ENCODE measurements at places on chromosomes 5 and 9.

- DNase-seq, result no peak
Measured at GRCh38 chr5:81245871-81246235, 12.7 kb downstream of the CKMT2 start.

DNA sequence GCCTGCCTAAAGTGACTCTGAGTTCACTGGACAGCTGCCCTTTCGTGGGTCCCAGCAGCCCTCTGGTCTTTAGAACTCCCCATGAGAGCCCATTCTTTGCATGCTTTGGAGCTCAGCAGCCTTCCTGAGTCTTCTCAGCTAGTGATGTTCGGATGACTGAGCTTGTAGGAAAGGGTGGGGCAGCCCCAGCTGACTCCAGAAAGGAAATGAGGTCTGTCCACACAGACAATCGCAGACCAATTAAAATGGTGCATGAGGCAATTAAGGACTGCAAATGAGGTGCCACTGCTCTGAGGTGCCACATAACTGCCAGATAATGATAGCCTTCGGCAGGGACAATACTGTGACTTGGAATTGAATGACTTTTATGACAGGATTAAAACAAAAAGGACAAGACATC, 25.4 kb upstream of the TOMM5 start:
- DNase-seq, result no peak

GRCh38 chr9:5286262-5286661, 18.3 kb downstream of the RLN2 start:
- no peak for DNase-seq

DNA sequence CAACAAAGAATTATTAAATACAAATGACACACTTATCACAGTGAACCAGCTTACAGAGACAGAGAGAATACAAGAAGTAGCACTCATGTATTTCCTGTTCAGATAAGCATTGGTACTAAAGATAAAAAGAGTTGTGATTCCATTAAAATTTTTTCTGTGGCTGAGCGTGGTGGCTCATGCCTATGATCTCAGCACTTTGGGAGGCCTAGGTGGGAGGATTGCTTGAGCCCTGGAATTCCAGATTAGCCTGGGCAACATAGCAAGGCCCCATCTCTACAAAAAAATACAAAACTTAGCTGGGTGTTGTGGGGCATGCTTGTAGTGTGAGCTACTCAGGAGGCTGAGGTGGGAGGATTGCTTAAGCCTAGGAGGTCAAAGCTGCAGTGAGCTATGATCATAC, 32.9 kb downstream of the FCHO2 start:
- DNase-seq, result no peak

DNA sequence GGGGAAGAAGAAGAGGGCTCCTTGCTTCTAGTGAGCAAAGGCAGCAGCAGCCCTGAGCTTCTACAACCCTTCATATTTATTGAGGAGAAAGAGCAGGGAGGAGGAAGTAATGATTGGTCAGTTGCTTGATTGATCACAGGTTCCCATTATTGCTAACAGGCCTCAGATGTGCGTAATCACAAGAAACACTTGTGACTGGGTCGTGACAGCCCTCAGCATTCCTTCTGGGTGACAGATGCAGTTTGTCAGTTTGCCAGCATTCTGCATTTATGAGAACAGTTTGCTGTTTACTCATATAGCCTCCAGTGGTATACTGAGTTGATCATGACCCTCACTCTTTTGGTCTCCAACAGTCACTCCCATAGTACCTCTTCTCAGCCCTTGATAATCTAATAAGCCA, 111.5 kb upstream of the TNC start:
- no peak for DNase-seq

- no peak for DNase-seq
Measured at GRCh38 chr5:39411061-39411460, 13.7 kb downstream of the DAB2 start.

- no peak for DNase-seq
Measured at GRCh38 chr5:12413585-12413984, 509.3 kb upstream of the CTNND2 start.

GRCh38 chr5:156402387-156402921, 75.5 kb downstream of the SGCD start:
- DNase-seq, result peak; percentile 61

DNA sequence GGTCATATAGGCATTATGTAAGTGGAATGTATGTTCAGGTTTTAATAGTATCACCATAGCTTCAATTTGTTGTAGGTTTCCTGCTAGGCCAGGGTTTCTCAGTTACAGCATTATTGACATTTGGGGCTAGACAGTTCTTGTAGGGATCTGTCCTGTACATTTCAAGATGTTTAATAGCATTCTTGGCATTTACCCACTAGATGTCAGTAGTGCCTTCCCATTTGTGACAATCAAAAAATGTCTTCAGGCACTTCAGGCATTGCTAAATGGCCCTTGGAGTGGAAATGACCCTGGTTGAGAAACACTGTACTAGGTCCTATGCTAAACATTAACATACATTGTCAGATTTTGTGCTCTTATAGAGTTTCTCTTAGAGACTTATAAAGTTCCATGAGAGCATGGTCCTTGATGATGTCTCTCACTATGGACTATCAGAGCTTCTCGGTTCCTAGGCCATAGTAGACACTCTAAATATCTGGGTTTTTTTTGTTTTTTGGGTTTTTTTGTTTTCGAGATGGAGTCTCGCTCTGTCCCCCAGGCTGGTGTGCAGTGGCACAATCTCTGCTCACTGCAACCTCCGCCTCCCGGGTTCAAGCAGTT, 1.4 kb downstream of the KIF20A start:
- DNase-seq, result peak; percentile 48

DNA sequence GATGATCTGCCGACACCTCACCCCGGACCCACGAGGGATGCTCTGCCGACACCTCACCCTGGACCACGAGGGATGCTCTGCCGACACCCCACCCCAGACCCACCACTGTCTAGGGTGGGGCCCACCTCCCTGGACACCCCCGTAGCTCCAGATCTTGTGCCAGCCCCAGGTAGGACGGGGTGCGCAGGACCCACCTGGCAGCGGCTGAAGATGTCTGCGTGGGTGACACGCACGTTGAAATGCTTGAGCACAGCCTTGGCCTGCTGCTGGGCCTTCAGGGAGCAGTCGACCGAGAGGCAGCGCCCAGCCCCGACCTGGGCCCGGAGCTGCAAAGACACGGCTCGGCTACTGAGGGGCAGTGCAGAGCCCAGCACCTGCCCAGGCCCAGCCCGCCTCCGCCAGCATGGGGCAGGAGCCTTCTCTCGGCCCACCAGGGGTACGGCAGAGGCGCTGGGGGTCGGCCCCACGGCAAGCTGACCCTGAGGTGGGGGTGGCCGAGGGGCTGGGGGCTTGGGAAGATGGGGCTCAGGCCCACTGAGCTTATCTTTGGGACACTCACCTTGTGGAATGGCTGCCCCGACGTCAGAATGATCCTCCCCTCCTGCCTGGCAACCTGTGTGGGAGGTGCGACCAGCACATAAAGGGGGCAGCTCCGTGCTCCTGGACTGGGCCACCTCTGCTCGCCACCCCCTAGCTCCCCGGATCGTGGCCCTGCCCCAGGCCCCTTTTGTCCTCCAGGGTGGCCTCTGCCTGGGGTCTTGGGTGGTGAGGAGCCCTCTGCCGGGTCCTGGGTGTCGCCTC, 21.7 kb upstream of the NRARP start:
- DNase-seq, result no peak

GRCh38 chr9:94993160-94993820, 266.8 kb downstream of the AOPEP start:
- DNase-seq, result no peak

- DNase-seq, result no peak
Measured at GRCh38 chr5:177608243-177609075, 8.5 kb downstream of the B4GALT7 start.

- DNase-seq, result no peak
Measured at GRCh38 chr9:122949696-122950095, 8.9 kb downstream of the RABGAP1 start.

- no peak for DNase-seq
Measured at GRCh38 chr5:33702867-33703266, 188.9 kb downstream of the ADAMTS12 start.

DNA sequence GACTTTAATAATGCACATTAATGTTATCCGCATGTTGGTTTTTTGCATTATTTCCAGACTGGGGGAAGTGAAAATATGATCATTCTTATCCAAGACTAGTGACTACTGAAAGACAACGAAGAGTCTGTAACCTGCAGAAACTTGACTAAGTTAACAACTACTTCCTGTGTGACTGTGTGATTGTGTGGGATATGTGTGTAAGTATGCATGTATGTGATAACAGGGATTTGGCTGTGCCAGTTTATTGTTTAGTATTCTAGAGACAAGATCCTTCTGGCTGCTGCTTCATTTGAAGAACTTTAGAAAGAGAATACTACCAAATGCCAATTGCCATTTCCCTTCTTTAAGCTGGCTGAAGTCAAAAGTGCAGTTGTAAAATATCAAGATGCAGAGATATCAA, 375.7 kb upstream of the PRR16 start:
- no peak for DNase-seq

GRCh38 chr5:133116601-133117000, 64.8 kb downstream of the HSPA4 start:
- no peak for DNase-seq

- peak; percentile 18 for DNase-seq
Measured at GRCh38 chr9:93237540-93237939, 53.6 kb downstream of the WNK2 start.

DNA sequence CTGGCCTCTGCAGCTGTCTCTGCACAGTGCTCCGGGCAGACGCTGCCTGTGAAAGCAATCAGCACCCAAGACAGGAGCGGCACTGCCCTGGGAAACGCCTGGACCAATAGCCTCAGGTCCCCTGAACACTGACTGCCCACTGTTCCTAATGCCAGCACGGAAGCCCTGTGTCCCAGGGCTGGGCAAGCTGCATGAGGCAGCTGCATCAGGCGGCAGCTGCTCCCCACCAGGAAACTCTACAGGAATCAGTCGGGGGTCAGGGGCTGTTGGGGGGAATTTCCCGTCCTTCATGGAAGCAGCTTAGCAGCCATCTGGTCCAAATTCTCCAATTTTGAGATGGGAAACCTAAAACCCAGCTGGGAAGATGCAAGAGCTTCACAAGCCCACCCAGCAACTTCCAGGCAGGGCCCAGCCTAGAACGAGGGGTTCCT, 118.6 kb downstream of the VAV2 start:
- no peak for DNase-seq

GRCh38 chr9:36450110-36450732, 50.2 kb upstream of the RNF38 start:
- peak; percentile 38 for DNase-seq

GRCh38 chr9:109868722-109869121, 88.7 kb downstream of the PALM2AKAP2 start:
- DNase-seq, result no peak

GRCh38 chr9:37381094-37381741, 41.3 kb upstream of the GRHPR start:
- no peak for DNase-seq

DNA sequence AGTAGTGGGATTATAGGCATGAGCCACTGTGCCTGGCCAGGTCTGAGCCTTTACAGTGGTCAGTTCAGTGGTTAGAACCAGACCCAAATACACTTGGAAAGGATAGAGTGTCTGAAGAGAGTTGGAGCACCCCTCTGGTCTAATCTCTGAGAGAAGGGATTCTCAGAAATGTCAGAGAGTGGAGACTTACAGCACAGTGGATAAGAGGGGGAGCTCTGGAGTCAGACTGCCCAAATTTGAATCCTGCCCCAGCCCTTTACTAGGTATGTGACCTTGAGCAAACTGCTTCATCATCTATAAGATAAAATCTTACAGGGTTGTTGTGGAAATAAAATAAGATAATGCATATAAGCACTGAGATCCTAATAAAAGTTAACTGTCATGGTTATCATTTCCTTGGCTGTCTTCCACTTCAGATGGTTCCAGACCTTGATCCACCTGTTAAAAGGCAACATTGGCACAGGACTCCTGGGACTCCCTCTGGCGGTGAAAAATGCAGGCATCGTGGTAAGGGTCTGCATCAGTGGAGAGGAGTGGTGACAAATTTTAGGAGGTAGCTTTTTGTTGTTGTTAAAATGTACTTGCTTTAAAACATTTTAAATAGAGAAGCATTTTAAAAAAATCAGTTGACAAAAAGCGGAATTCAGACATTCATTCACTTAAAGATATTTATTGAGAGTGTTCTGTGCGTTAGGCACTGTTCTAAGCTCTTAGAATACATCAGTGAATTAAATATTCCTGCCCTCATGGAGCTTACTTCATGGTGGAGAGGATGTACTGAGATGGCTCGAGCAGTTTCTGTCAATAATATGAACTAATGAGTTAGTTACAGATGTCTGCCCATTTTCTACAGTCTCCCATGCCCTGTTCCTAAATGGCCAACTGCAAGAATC, 16.0 kb downstream of the SLC36A1 start:
- DNase-seq, result no peak

DNA sequence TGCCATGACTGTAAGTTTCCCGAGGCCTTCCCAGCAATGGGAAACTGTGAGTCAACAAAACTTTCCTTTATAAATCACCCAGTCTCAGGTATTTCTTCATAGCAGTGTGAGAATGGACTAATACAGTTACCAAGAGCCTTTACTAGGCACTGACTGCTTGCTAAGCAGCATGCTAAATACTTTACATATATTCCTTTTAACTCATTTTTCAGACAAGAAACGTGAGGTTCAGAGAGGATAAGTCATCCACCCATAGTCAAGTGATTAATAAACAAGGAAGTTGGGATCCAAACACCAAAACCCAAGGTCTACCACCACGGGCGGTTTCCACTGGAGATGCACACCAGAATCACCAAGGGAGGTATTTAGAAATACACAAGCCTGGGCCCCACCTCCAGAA, 50.8 kb downstream of the GABBR2 start:
- no peak for DNase-seq

DNA sequence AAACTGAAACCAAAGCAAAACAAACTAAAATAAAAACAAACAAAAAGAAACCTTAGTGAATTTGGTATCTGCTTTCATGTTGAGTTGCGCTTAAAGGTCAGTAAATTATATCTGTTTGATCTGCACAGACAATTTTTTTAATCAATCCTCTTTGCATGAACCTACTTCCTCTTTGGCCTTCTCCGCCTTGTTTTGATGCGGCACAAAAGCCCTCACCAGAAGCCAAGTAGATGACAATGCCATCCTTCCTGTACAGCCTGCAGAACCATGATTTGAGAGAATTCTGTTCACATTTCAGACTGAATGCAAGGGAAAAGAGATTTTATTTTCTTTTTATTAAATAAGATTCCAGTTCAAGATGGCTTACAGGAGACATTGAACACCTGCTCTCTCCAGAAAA, 473.6 kb upstream of the FTMT start:
- no peak for DNase-seq

DNA sequence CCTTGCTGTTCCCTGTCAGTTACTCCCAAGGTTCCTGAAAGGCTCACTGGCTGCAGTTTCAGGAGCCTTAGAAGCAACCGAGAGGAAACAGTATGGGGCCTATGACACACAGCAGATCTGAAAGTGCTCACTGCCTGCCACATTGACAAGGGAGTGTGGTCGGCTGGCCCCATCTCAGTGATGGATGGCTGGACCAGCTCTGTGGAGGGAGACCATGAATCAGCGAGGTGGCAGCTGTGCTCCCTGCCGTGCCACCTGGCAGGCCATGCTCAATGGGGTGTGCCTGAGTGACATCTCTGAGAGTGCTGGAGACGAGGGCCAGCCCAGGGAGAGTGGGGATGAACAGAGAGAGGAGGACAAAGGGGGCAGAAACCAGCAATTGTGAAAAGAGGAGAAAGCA, 49.1 kb downstream of the DOCK2 start:
- DNase-seq, result no peak

- DNase-seq, result no peak
Measured at GRCh38 chr9:106626936-106627335, 236.0 kb upstream of the ZNF462 start.

- DNase-seq, result no peak
Measured at GRCh38 chr5:61216741-61217140, 54.5 kb upstream of the SMIM15 start.

GRCh38 chr5:120927950-120928530, 463.9 kb downstream of the PRR16 start:
- no peak for DNase-seq

GRCh38 chr9:128901822-128902221, 19.0 kb upstream of the PHYHD1 start:
- no peak for DNase-seq

Measured in CD4-positive, alpha-beta T cell treated with Interleukin-4 for 4 hours (primary cell).